Progenitor cell of endocrine pancreas (in vitro differentiated cells): ENCODE measurements at places on chromosomes 1 and 21.

DNA sequence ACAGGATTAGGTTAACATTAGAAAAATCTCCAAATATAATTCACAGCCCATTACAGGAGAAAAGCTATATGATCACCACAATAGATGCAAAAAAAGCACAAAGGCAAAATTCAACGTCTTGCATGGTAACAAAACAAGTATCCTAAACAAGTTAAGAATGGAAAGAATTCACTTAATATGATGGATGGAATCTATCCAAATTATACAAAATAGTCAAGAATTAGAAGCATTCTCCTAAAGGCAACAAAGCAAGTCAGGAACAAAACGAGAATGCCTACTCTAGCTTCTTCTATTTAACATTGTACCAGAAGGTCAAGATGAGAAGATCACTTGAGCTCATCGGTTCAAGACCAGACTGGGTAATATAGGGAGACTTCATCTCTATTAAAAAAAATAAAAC, 442.8 kb downstream of the SETD4 start:
- no peak for DNase-seq

DNA sequence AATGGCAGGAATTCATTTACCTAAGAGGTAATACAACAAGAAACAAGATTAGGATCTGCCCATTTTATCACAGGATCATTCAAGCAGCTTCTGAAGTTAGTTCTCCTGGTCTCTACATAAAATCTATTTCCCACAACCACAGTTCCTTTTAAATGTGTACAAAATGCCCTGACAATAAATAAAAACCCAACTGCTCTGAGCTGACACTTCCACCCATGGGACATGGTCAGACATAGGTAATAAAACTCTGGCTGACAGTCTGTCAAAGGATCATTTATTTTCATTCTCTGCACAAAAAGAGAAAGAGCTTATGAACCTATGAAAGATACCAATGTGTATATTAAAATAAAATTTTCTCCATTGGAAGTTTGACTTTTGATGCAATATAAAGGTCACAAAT, 145.4 kb upstream of the PALMD start:
- no peak for DNase-seq

DNA sequence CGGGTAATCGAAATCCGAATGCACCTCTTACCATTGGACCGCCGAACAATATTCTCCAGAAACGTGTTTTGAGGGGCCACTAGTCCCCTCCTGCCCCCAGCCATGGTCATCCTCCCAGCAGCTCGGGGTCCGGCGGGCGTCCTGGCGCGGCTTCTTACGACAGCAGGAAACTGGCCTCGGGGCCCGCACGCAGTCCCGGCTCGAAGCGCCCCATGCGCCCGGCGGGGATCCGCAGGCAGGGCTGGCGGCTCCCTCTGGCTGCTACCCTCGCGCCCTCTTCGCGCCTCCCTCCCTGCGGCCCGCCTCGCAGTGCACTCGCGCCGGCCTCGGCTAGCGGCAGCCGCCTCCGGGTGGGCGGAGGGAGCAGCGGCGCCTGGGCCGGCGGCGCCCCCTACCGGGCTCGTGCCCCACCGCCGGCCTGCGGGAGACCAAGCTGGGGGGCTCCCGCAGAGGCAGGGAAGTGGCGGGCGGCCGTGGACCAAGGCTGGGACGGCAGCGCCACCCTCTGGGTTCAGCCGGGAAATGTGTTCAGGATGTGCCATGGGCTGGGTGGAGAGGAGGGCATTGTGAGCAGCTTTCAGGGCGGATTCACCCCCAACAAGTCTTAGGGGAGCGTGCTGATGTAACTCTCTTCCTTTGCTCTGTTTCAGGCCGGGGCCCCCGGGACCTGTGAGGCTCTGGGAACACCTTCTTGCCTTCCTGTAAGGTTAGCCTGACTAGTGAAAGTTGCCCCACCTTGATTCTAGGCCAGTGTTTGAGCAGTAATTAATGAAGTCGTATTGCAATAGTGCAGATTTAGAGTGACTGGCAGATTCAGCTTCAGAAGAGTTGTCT, at the start of gene KCNH1:
Gene KCNH1 (minus strand): TSS at position 313 of the 834 bp plus-strand sequence. CDS start 203 bp downstream, at position 110.
- DNase-seq, result peak; percentile 88

GRCh38 chr1:232416026-232416568, 213.8 kb downstream of the SIPA1L2 start:
- DNase-seq, result no peak

DNA sequence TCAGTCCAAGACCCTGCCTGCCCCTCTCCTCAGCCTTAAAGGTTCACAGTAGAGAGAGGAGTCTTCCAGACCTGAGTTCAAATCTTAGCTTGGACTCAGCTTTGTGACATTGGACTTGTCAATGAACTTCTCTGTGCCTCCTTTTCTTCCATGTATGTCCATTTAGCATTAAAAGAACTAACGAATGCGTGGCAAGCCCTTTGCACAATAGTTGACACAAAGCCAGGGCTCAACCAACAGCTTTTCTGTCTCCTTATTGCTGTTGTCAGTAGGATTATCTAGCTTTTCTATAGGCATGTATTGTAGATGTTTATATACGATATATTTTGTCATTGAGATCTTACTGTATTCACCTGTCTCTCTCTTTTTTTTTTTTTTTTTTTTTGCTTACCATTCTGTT, 450.8 kb downstream of the PTPRU start:
- no peak for DNase-seq

- no peak for DNase-seq
These were observed at the start of gene DIRAS3 for GRCh38 chr1:68049941-68050878. TSS of gene DIRAS3 (minus strand) at chr1:68050627. CDS start at chr1:68047297, 3,330 bp downstream.

DNA sequence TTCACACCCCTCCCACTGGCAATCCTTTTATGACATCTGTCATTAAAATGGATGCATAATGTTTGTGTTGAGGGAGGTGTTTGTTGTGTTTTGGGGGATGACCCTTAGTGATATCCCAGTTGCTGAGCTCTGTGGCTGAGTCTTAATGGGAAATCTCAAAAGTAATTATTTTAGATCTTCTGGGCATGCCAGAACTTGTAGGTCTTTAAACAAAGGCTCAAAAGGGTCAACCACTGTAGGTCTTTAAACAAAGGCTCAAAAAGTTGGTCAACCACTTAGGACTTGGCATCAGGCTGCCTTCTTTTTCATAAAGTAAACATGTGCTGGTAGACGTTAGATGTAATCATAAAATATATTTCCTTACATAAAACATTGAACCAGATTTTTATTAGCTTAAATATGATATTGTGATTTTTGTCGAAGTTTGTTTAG, 78.0 kb downstream of the CDC14A start:
- DNase-seq, result no peak

- DNase-seq, result peak; percentile 57
These were observed 1.8 kb downstream of the RHOC start for GRCh38 chr1:112704934-112705627.

DNA sequence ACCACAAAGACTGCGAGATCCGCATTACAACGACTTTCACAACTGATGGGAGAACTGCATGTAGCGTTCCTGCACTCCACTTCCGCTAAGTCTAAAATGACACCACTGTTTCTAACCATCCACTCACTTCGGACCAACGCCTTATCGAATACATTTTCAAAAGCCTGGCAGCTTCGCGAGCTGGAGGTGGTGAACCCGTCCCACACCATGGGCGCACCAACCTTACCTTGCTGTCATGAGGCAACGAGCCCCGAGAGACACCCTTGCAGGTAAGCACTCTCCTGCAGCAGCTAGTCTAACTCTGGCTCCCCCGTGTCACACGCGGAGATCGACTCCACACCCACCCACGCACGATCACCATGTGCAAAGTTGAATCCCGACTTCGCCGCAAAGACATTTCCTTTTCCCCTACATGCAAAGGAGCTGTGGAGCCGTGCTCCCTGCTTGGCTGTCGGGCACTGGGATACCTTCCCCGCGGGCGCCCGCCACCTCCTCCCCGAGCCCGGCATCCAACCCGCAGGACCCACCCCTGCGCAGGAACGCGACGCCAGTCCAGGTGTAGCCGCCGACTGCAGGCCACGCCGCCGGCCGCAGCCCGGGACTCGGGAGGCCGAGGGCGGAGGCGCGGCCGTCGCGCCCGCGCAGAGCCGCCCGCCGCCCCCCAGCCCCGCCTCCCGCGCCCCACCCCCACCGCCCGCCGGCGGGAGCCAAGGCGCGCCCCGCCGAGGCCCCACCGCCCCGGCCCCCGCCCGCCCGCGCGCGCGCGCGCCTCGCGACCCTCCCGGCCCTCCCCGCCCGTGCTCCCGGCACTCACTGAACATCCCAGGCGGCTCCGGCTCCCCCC, 629 bp downstream of the TAF5L start:
- DNase-seq, result peak; percentile 54

DNA sequence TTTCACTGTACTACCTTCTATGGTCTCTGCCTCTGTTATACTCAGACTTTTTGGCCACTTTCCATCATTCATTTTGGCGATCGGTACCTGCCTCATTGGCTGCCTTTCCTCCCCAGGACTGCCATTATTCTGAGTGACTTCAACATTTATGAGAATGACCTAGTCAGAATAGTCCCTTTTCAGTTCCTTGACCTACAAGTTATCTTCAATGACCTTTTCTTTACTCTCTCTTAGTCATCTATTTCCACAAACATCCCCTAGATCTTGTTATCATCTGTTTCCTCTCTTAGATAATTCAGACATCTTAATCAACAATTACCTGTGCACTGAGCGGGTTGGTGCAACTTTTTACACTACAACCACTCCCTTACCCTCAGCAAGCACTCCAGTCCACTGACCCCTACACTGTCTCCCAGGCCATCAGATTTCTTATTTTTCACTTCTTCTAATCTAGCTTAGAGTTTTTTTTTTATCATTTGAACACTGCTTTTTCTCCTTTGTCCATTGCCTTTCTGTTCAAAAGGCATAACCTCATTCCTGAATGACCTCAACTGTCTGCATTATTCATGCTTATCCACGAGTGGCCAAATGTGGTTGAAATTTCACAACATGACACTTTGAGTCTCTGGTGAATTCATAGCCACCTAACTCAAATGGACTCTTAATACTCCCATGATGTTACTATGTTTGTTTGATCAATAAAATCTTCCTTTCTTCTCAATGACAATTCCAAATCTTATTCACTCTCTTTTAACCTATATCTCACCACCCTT, 112.7 kb downstream of the HMCN1 start:
- no peak for DNase-seq

DNA sequence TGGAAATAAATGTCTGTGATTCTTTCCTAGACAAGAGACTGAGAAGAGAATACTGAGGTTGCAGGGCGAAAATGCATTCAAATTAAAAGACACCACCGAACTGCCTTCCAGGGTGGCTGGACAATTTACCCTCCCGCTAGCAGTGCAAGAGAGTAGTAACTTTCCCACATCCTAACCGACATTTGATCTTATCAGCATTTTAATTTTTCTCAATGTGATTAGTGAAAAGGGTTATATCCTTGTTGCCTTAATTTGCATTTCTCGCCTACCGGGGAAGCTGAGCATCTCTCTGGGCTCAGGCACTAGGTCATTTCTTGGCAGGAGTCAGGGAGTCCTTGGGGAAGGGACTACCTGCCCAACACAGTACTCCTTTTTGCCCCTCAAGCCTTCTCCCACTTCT, 2.8 kb downstream of the TNFRSF8 start:
- DNase-seq, result no peak

- DNase-seq, result no peak
These were observed 40.0 kb upstream of the LRRC3 start for GRCh38 chr21:44415073-44416025.

DNA sequence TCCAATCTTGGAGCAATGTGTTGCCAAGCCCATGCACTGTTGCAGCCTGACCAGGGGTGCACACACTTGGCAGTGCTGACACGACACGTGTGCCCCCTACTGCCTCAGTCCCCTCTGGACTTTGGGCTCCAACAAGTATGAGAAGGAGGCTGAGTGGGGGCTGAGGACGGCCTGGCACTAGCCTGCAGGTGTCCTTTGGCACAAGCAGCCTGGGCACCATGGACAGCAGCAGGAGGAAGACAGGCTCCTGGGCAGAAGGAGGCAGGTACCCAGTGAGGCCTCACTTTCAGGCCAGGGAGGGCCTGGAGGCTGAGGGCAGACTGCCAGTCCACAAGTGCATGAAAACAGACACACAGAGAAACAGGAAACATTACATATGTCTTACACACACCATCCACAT, 1702.9 kb upstream of the B3GALT2 start:
- DNase-seq, result no peak

- no peak for DNase-seq
These were observed at the start of gene WNT2B for GRCh38 chr1:112508278-112509004. TSS of gene WNT2B (plus strand) at chr1:112508965. CDS start at chr1:112509263, 298 bp downstream.

- peak; percentile 32 for DNase-seq
These were observed 821 bp downstream of the PHC2 start for GRCh38 chr1:33429856-33430691.

GRCh38 chr1:93328809-93329760, 16.6 kb upstream of the DR1 start:
- DNase-seq, result no peak

- DNase-seq, result no peak
These were observed 280.3 kb downstream of the TGFB2 start for GRCh38 chr1:218625393-218625792.

DNA sequence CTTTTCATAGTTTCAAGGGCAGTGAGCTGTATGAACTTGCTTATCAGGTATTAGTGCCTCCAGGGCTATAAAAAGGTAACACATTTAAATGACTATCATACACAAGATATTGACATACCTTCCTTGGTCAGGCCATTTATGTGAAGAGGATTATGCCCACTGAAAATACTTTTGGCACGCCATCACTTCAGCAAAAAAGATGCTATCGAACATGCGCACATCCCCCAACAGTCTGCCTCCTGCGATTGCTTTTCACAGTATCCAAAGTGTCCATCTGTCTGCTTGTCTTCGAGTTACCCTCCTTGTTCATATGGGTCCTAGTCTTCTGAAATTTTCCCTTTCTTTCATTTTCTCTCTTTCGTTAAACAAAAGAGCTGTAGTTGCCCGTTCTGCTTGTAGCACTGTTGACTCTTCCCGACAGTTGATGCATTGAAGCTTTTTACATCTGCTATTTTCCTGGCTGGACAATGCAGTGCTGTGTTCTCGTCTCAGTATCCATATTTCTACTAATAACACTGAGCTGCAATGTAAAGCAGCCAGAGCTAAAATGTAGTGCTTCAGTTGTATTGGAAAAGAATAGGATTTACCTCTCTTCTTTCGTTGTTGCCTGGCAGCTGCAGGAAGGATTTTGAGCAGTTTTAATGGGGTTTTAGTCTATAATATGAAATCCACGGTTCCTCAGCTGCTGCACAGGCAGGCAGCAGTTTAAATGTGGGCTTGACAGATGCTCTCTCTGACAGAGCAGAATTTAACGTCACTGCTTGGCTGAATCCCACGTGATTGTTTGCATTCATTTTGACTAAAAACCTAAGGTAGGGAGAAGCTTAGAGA, at the start of gene B3GALT2:
Gene B3GALT2 (minus strand): TSS at position 713 of the 831 bp plus-strand sequence. CDS start 5,051 bp downstream, outside the sequence.
- DNase-seq, result no peak

DNA sequence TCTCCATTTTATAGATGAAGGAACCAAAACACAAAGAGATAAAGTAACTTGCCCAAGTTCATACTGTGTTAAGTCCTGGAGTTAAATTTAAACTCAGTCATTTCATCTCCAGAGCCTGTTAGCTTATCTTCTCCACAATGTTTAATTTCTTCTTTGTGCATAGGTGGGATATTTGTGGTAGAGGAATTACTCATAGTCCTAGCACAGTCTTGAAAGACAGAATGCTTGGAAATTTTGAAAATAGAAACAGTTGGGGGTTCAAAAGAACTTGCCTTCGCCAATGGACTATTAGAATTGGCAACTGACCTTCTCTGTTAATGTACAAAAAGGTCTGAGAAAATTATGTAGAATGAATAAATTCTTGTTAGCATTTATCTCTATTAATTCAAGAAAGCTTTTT, 832.0 kb upstream of the PRMT6 start:
- DNase-seq, result no peak

GRCh38 chr1:35447278-35447677, 109.9 kb downstream of the KIAA0319L start:
- DNase-seq, result no peak

GRCh38 chr1:219788091-219788490, 140.3 kb downstream of the SLC30A10 start:
- DNase-seq, result no peak
